ENCODE measurements at places on chromosomes 5 and 9. TPM values are rescaled to one million over a fixed set of nuclear protein-coding genes. Genes with fewer than 3 reads are reported as not detected.

Gene SV2C
- 0.05 TPM for total RNA-seq

Gene STC2
- total RNA-seq: 38.5 TPM

Gene MCTP1
- 3.6 TPM for total RNA-seq

Gene SPEF2
- total RNA-seq: 0.15 TPM

Gene CCL21
- total RNA-seq: not detected

Gene SLC28A3
- 0.05 TPM for total RNA-seq

Gene SPACA9
- total RNA-seq: 1.8 TPM

Gene PRLR
- total RNA-seq: 1.9 TPM

Gene ZDHHC11B
- total RNA-seq: 3.1 TPM

Gene RHOBTB3
- total RNA-seq: 9.9 TPM

Gene F12
- 12.8 TPM for total RNA-seq

Gene WDR5
- total RNA-seq: 54.2 TPM

Gene MYOT
- not detected for total RNA-seq

Gene GZMA
- not detected for total RNA-seq

Gene FAM221B
- total RNA-seq: not detected
